Smooth muscle cell of the brain vasculature (primary cell): ENCODE measurements at places on chromosomes 12 and 14.

- DNase-seq, result no peak
Measured at GRCh38 chr12:103824845-103825244, 16.2 kb downstream of the NT5DC3 start.

DNA sequence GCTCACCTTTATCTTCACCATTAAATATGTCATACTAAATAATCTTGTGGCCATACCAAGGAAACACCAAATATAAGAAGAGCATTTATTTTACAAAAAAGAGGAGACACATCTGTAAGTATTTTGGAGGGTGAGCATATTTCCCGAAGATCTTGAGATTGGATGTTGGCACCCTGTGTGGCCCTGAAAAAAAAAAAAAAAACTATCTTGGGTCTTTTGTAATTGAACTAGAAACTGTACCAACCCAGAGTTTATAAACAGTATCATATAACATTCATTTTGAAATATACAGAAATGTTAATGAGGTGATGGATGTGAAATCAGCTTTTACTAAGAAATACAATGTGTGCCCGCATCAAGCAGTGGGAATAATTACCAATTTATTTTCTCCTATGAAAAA lies 104.0 kb upstream of the FRMD6 start:
- DNase-seq, result no peak

- no peak for DNase-seq
Measured at GRCh38 chr12:128654468-128654867, 169.3 kb downstream of the SLC15A4 start.

DNA sequence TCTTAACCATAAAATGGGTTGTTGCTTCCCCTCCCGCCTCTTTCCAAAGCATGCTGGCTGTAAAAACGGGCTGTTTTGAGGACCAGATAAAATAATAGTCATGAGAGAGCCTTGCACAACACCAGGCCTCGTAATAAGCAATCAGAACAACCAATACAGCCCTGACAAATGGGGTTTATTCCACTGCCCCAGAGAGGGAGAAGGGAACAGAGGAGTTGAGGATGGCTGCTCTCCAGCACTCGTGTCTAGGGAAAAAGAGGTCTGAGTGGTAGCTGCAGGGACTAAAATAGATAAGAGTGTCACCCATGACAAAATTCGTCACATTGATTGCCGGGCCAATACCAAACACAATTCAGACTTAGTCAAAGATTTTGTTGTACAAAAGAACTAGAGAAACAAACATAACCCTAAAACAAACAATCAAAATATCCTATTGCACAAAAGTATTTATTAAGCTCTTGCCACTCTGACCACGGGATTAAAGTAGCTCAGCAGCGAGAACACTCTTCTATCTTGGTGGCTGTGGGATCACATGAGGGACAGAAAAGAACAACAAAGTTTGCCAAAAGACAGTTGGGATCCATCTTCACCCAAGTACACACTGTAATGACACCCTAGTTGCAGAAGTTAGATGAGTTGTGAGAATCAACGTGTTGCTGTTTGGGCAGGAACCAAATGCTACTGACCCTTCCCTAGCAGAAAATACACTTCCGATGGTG lies 188.0 kb downstream of the FOXN3 start:
- no peak for DNase-seq

GRCh38 chr12:66409195-66409871 lies 107.0 kb downstream of the HELB start:
- DNase-seq, result peak; percentile 41

- DNase-seq, result no peak
Measured at GRCh38 chr14:59771577-59771976, 99.0 kb downstream of the RTN1 start.
